Left lung (tissue), 14 donors: ENCODE measurements at places on chromosomes 5 and 9. TPM values are rescaled to one million over a fixed set of nuclear protein-coding genes. Genes with fewer than 3 reads are reported as not detected.
A peak's percentile ranks its signal among the peaks of the same experiment; 100 is the strongest.

GRCh38 chr5:144566747-144567420 is 396.2 kb downstream of the KCTD16 start:
- no peaks in the 10 kb centered on the region for H3K4me1 ChIP-seq
- H3K27ac ChIP-seq: no peak overlapping the region
- no peak overlapping the region for H3K4me3 ChIP-seq

- no peaks in the 10 kb centered on the region for H3K36me3 ChIP-seq
- H3K4me1 ChIP-seq: no peaks in the 10 kb centered on the region
- no peak overlapping the region for H3K4me3 ChIP-seq
- no peaks in the 10 kb centered on the region for H3K27me3 ChIP-seq
These were observed 162.8 kb downstream of the GABRG2 start for GRCh38 chr5:162230348-162230747.

DNA sequence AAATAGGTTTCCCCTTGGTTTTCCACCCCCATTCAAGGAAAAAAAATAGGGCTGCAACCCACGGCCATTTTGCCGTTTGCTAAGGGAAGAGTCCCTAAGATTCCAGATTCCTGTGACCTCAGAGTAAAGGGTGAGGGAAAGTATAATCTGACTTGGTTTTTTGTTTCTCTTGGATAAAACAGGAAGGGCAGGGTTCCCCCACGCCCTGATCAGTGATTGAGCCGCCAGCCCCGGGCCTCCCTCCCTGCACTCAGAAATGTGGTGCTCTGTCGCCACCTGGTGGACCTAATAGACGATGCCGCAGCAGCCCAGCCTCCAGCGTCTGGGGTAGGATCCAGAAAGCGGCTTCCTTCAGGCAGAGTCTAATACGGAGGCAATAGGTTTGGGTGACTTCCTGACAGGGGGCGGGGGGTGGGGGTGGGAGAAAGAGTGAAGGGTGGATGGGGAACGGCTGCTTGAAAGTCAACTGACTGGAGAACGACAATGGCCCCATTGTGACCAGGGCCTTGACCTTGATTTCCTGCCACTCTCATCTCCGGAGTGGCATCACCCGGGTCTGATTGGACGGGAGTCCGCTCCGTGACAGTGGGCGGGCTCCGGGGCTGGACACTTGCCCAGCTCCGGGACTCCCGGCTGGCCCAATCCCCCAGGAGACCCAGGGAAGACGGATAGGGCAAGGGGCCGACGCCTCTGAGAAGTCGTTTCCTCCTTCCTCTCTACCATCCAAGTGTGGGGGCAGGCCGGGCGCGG is 17.8 kb upstream of the CYSTM1 start:
- H3K27me3 ChIP-seq: no peaks in the 10 kb centered on the region
- H3K4me1 ChIP-seq: peaks cover 49% of the 10 kb centered on the region
- peak overlapping the region; percentile 60 for H3K27ac ChIP-seq
- DNase-seq: peak; percentile 95
- peak overlapping the region; percentile 27 for H3K4me3 ChIP-seq
- no peaks in the 10 kb centered on the region for H3K36me3 ChIP-seq

DNA sequence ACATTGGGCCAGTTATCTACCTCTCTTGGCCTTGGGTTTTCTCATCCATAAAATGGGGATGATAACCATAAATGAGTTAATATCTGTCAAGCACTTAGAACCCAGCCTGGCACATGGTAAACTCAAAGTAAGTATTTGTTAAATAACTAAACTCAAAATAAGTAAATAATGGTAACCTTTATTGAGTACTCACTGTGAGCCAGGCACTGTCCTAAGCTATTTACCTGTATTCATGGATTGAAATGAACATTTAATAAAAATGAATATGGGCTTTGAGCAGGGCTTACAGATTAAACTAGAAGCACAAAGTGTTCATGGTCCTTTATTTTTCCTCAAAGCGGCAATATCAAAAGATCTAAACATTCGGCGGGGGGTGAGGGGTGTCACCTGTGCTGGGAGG is 16.7 kb downstream of the CORO2A start:
- no peak for DNase-seq
- no peaks in the 10 kb centered on the region for H3K4me1 ChIP-seq
- H3K27me3 ChIP-seq: no peaks in the 10 kb centered on the region
- no peaks in the 10 kb centered on the region for H3K36me3 ChIP-seq

GRCh38 chr5:77066184-77066583 is 20.9 kb downstream of the ZBED3 start:
- peak overlapping the region; percentile 3 for H3K27ac ChIP-seq
- H3K27me3 ChIP-seq: no peaks in the 10 kb centered on the region
- no peaks in the 10 kb centered on the region for H3K4me1 ChIP-seq
- DNase-seq: no peak
- H3K36me3 ChIP-seq: no peaks in the 10 kb centered on the region

DNA sequence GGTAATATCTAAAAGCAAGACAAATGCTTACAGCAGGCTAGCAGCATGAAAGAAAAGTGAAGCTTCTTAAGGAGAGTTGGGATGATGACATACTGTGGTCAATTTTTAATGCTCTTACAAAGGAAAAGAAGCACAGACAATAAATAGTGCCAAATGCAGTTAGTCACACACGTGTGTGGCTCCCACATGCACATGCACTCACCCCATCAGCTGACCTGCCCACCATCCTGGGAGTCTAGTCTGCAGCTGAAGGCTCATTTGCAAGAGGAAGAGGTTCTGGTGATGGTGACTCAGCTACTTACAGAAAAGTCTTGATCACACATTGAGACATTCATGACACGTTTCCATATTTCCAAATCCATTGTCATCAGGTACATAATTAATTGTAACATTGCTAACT is 129.3 kb downstream of the MRPL36 start:
- H3K4me3 ChIP-seq: no peak overlapping the region
- no peak for DNase-seq

DNA sequence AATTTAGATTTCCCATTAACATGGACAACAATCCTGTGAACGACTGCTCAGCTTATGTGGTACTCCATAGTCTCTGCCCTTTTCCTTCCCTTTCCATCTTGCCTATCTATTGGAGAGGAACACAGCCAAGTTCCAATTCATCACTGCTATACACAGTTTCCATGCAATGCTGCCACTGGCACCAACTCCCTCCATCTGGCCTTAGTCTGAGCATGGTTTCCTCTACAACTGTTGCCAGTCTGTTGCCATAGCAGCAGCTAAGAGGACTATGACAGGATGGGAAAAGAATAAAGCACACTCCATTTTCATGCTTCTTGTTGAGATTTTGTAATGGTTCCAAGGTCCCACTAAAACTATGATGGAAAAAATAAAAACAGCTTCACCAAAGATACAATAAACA is 189.0 kb downstream of the HCN1 start:
- H3K27me3 ChIP-seq: no peaks in the 10 kb centered on the region
- no peaks in the 10 kb centered on the region for H3K36me3 ChIP-seq
- no peaks in the 10 kb centered on the region for H3K4me1 ChIP-seq
- no peak overlapping the region for H3K4me3 ChIP-seq
- DNase-seq: no peak
- no peak overlapping the region for H3K27ac ChIP-seq

- H3K4me3 ChIP-seq: peak within 1 kb of the TSS; percentile 45
- H3K27me3 ChIP-seq: peaks cover 59% of the 10 kb centered on the region
- peak; percentile 35 for DNase-seq
- H3K36me3 ChIP-seq: no peaks in the 10 kb centered on the region
- H3K27ac ChIP-seq: peak within 1 kb of the TSS; percentile 48
These were observed at the start of gene SNCAIP for GRCh38 chr5:122311961-122312590. Gene SNCAIP (plus strand): TSS chr5:122312237. CDS start chr5:122391135, 78,898 bp downstream.

GRCh38 chr9:130689937-130690700 is 3.5 kb upstream of the EXOSC2 start:
- peak overlapping the region; percentile 11 for H3K4me3 ChIP-seq
- H3K27me3 ChIP-seq: no peaks in the 10 kb centered on the region
- H3K4me1 ChIP-seq: peaks cover 3% of the 10 kb centered on the region
- DNase-seq: peak; percentile 66
- peak overlapping the region; percentile 65 for H3K27ac ChIP-seq

- no peaks in the 10 kb centered on the region for H3K4me1 ChIP-seq
- H3K27ac ChIP-seq: no peak overlapping the region
- no peak for DNase-seq
These were observed 33.5 kb downstream of the OR1J1 start for GRCh38 chr9:122444041-122444733.

DNA sequence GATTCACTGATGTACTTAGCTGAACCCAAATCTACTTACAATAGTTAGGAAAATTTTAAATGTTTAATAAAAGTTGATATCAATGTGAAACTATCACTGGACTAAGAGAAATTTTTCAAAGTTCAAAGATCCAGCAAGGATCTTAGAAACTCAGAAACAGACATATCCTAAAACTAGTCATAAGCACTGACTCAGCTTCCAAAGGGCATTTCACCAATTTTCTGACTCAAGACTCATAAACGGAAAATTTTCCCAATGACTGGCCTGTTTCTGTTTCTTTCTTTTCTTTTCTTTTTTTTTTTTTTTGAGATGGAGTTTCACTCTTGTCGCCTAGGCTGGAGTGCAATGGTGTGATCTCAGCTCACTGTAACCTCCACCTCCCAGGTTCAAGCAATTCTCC is 66.6 kb downstream of the CDC14B start:
- no peaks in the 10 kb centered on the region for H3K27me3 ChIP-seq
- peaks cover 14% of the 10 kb centered on the region for H3K4me1 ChIP-seq
- H3K36me3 ChIP-seq: no peaks in the 10 kb centered on the region
- no peak for DNase-seq
- no peak overlapping the region for H3K4me3 ChIP-seq
- H3K27ac ChIP-seq: no peak overlapping the region

- peak; percentile 88 for DNase-seq
- H3K4me3 ChIP-seq: peak overlapping the region; percentile 83
- H3K36me3 ChIP-seq: no peaks in the 10 kb centered on the region
- peak overlapping the region; percentile 98 for H3K27ac ChIP-seq
- peaks cover 20% of the 10 kb centered on the region for H3K4me1 ChIP-seq
- H3K27me3 ChIP-seq: no peaks in the 10 kb centered on the region
These were observed 1.1 kb upstream of the TENT4A start for GRCh38 chr5:6712142-6712576.

DNA sequence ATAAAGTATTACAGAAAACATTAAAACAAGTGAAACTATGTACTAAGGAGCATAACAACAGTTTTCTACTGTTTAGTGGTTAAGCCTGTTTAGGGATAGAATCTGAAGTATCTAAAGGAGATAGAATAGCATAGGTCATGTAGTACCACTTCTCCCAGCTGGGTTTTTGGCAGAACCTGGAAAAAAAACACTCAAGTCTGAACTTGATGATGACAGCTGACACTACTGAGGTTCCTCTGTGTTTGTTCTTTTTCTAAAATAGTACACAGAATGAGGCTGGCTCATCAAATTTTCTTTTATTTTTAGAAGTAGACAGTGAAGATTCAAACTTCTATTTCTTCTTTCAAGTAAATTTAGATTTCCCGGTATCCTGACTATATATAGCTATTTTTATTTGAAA is 203.8 kb upstream of the ACO1 start:
- peak; percentile 2 for DNase-seq
- H3K27ac ChIP-seq: no peak overlapping the region
- H3K36me3 ChIP-seq: no peaks in the 10 kb centered on the region
- H3K27me3 ChIP-seq: no peaks in the 10 kb centered on the region

DNA sequence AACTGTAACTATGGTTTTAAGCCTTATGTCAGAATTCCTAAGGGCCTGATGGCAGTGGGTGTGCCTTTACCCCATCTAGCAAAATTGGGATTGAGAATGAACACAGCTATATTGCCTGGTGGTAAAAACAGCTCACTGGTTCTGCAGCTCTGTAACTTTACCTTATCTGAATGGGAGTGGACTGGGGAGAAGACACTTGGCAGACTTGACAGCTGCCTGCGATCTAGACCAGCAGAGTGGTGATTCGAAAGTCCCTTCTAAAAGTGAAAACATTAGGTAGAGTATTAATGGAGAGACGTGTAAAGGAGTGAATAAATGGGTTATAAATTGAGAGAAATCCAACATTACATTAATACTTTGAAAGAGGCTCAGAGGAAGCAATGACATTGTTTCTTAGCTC is 289.1 kb upstream of the EDIL3 start:
- no peak overlapping the region for H3K27ac ChIP-seq
- no peak for DNase-seq
- no peaks in the 10 kb centered on the region for H3K36me3 ChIP-seq
- H3K27me3 ChIP-seq: no peaks in the 10 kb centered on the region

- DNase-seq: no peak
- no peak overlapping the region for H3K4me3 ChIP-seq
- H3K27ac ChIP-seq: no peak overlapping the region
- no peaks in the 10 kb centered on the region for H3K4me1 ChIP-seq
- H3K36me3 ChIP-seq: no peaks in the 10 kb centered on the region
These were observed 9.2 kb downstream of the POC5 start for GRCh38 chr5:75707911-75708509.

GRCh38 chr5:17203329-17204132 is 13.9 kb upstream of the BASP1 start:
- no peaks in the 10 kb centered on the region for H3K36me3 ChIP-seq
- H3K4me1 ChIP-seq: no peaks in the 10 kb centered on the region
- H3K27ac ChIP-seq: no peak overlapping the region
- DNase-seq: peak; percentile 81
- H3K4me3 ChIP-seq: no peak overlapping the region
- peaks cover 17% of the 10 kb centered on the region for H3K27me3 ChIP-seq

- H3K36me3 ChIP-seq: no peaks in the 10 kb centered on the region
- peak overlapping the region; percentile 82 for H3K27ac ChIP-seq
- no peak overlapping the region for H3K4me3 ChIP-seq
These were observed 4.8 kb downstream of the ROPN1L start for GRCh38 chr5:10446490-10446889.

GRCh38 chr5:169980418-169981053 is at the start of gene INSYN2B:
Gene INSYN2B (minus strand): TSS chr5:169980495. CDS start chr5:169883898, 96,597 bp downstream.
- peak; percentile 88 for DNase-seq
- H3K27ac ChIP-seq: no peak within 1 kb of the TSS
- no peaks in the 10 kb centered on the region for H3K4me1 ChIP-seq
- no peak within 1 kb of the TSS for H3K4me3 ChIP-seq

The CCL27 gene
- not detected for total RNA-seq

The DOCK8 gene
- total RNA-seq: 40.6 TPM

The RAB3C gene
- total RNA-seq: 1.8 TPM

The NAIP gene
- total RNA-seq: 18.7 TPM

The SYK gene
- total RNA-seq: 49.7 TPM

The SNAPC4 gene
- 5.8 TPM for total RNA-seq

The NDUFAF2 gene
- 18.4 TPM for total RNA-seq

The FGD3 gene
- 29.9 TPM for total RNA-seq

The SETD9 gene
- total RNA-seq: 11.3 TPM

The CDKN2B gene
- 75.6 TPM for total RNA-seq

The PDGFRB gene
- 129 TPM for total RNA-seq

The PCDHGA12 gene
- total RNA-seq: 6.0 TPM
